ENCODE measurements at places on chromosomes 6 and 20.
A peak's percentile ranks its signal among the peaks of the same experiment; 100 is the strongest.

DNA sequence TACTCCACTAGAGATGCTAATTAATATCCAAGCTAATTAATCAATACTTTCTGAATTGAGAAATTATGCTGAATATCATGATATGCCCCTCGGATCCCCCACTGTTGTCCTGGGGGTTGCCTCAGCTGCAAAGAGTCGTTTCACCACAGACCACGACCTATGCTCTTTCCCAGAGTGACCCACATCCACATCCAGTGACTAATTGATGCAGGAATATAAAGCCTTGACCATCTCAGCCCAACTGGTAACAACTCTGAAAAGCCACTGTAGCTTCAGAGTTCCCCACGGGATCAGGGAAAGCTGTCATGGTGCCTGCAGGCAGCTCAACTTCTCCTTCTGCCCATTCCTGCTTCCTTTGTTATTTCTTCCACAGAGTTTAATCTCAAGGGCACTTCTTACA lies 116.9 kb downstream of the RWDD2A start:
- no peak for DNase-seq

- no peak for DNase-seq
Measured at GRCh38 chr6:45654673-45655072, 276.9 kb upstream of the SUPT3H start.

DNA sequence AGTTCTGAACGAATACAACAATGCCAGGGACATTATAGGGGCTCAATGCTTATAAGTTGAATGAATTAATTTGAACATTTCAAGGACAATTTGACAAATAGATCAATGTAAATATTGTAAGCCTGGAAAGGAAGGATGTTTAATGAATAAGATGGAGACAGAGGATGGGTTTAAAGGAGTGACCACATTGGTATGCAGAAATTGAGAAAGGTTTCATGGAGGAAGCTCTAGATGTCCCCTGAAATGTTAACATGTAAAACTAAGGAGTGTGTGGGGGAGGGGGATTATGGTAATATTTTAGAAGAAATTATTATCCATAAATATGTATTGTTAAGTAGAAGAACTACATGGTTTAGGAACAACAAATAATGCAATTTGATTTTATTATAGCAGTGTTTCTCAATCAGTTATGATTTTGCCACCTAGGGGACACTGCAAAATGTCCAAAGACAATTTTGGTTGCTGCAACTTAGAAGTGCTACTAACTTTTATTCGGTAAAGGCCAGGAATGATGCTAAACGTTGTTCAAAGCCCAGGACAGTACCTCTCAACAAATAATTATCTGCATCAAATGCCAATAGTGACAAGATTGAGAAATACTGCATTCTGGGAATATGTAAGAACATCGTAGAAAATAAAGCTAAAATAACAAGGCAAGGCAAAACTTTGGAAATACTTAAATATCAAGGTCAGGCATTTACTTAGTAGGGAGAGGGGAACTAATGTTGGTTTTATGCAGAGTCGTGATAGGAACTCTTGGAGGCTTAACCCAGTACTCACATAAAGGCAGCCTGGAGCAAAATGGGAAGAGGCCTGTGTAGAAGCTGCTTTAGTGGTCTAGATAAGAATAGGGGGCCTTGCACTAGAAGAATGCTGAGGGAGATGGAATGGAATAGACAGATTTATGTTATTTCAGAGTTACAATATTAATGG lies 686.9 kb upstream of the CITED2 start:
- DNase-seq: no peak

DNA sequence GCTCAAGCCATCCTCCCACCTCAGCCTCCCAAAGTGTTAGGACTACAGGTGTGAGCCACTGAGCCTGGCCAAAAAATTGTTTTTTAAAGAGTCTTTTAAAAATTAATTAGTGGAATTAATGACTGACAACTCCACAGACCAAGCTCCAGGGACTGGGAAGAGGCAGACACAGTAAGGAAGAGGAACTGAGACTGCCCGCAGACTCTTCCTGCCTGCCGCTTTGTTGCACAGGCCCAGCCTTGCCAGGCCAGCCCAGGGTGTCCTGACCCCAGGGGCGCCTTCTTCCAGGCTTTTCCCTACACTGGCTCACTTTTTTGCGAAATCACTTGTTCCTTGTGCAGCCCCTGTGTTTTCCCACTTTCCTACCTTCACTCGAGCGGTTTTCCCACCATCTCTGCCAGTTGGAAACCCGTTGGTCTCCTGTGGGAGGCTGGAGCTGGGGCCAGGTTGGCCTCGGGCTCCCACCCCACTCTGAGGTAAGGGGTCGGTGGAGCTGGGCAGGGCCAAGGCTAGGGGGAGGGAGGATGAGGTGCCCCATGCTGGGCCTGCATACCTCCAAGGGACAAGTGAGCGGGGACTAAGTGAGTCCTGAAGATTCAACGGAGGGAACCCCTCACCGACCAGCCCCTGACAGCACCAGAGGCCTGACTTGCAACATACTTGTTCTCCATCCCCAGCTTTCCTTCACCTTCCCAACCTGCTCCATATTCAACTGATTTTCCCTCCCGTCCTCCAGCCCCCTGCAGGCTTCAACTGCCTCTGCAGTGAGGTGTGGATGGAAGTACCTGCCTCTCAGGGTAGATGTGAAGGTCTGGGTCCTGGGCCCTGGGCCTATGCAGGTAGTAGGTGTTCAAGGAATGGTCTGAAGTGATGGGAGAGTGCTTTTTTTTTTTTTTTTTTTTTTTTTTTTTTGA lies 23.5 kb upstream of the SMIM29 start:
- no peak for DNase-seq

DNA sequence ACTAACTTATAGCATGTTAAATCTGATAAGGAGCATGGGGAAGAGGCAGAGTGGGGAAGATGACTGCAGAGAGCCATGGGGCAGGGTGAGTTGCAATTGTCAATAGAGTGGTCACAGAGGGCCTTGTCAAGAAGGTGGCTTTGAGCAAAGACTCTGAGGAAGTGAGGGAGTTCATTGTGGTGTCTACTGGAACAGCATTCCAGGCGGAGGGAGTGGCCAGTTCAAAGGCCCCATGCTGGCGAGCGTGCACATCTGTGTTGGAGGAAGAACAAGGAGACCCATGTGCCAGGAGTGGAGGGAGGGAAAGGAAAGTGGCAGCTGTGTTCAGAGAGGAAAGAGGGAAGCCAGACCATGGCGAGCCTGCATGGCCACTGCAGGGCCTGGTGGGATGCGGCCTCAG lies 15.8 kb upstream of the GPR6 start:
- DNase-seq: peak; percentile 33

GRCh38 chr6:25136854-25137253 lies 142.3 kb upstream of the CARMIL1 start:
- no peak for DNase-seq

DNA sequence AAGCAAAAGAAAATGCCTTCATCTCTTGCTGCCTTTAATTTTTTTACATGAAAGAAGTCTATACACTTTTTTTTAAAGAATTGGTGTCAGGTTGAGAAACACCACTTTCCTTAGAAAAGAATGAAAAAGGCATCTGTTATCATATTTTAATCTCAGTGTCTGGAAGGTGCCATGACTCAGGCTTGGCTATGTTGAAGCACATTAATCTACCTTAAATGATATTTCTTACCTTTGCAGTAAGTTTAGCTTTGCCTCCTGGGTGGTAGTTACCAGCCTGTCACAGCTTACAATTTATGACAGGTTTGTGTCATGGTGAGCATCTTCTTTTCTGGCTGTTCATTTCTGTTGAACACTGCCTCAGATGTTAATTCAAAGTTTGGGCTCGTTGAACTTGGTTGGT lies 95.3 kb downstream of the RTN4IP1 start:
- DNase-seq: no peak

DNA sequence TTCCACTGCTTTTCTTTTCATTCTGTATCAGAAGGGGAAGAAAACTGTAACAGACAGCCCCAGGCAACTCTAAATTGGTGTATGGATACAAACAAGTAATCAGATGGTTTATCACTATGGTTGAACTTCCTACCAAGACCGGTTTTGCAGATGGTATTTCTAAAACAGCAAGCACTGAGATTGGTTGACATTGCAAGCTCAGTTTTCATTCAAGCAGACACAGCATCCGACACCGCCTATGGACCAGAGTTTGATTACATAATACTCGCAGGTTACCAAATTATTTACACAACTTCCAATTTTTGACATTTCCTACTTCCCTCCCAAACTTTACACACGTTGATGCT lies 209.9 kb downstream of the ALDH8A1 start:
- no peak for DNase-seq

DNA sequence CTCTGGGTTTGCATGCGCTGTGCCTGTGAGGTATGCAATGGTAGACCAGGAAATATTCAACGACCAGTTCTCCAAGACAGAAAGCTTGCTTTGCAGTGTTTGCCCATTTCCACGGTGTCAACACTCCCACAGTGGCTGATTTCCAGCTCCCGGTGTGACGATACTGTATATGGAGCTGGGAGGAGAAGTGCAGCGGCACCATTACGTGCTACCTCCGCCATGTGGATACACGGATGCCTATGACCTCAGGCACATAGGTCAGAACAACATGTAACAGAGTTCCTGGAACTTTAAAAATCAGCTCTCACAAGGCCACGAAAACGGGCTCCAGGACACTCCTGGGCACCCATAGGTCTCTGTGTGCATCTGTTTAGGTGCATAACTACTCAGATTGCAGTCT lies 51.1 kb downstream of the NFATC2 start:
- no peak for DNase-seq

- no peak for DNase-seq
Measured at GRCh38 chr6:170445487-170445886, 107.6 kb downstream of the PSMB1 start.

- peak; percentile 26 for DNase-seq
Measured at GRCh38 chr6:44674226-44675155, 287.0 kb downstream of the CDC5L start.

- DNase-seq: no peak
Measured at GRCh38 chr6:7051780-7052442, 55.9 kb upstream of the RREB1 start.

DNA sequence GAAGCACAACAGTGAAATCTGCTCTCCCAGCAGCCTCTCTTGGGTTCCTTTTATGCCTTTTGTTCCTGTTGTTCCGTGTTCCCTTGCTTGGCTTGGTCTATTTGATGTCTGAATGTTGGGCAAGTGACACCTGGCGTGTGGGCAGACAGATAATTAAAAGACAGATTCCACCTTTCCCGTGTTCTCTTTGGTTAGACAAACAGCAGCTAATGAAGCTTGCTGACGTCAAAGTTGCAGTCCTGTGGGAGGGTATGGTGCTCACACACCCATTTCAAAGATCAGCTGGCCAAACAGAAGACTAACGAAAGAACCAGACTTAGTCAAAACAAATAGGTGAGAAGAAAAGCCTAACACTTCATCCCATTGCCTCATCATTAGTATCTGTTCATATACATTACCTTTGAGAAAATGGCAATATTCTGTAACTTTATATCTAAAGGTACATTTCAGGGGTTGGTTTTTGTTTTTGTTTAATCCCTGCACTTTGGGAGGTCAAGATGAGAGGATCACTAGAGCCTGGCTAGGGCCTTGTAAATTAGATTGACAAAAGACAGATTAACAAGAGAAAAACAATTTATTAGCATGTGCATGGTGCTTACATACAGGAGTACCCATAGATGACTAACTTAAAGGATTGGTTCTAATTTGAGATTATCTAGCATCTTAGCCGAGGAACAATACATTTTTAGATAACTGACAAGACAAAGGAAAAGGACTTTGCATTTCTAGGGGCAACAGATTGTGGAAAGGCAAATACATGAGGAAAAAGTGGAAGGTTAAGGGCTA lies 48.9 kb upstream of the TNFRSF21 start:
- no peak for DNase-seq

GRCh38 chr6:41647061-41647511 lies 8.8 kb downstream of the MDFI start:
- no peak for DNase-seq

DNA sequence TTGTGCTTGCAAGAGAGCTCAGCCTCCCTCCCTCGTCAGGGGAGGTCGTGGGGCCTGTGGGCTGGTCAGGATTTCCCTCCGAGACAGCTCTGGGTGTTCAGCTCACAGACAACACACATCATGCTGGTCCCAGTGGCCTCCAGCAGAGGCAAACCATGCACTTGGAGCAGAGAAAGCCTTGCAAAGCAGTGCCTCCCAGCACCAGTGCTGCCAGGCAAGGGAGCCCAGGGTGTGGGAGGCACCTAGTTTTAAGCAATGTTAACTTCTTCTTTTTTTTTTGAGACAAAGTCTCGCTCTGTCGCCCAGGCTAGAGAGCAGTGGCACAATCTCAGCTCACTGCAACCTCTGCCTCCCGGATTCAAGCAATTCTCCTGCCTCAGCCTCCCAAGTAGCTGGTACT lies 34.0 kb upstream of the INSM1 start:
- no peak for DNase-seq

GRCh38 chr6:110529355-110529754 lies 52.9 kb upstream of the SLC22A16 start:
- no peak for DNase-seq

- no peak for DNase-seq
Measured at GRCh38 chr20:62020935-62021701, 44.6 kb downstream of the TAF4 start.

- DNase-seq: no peak
Measured at GRCh38 chr6:156026486-156027247, 571.0 kb upstream of the NOX3 start.

GRCh38 chr6:43129434-43130194 lies 41.5 kb upstream of the SRF start:
- DNase-seq: no peak

- DNase-seq: no peak
Measured at GRCh38 chr20:58458342-58459057, 56.7 kb downstream of the APCDD1L start.

DNA sequence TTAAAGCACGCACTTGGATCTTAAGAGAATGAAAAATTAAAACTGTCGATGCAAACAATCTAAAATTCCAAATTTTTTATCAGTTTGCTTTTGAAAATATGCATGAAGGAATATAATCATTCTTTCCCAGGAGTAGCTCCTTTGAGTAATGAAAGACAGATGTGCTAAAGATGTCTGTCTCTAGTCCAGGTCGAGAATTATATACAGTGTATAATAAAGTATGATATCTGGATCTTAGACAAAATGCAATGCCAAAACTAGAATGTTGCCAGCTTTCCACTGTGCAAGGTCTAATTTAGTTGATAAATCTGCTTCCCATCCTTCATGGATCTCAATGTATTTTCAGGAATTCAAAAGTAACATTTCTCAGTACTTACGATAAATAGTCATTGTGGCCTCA lies 65.1 kb upstream of the ADGRG6 start:
- DNase-seq: no peak

DNA sequence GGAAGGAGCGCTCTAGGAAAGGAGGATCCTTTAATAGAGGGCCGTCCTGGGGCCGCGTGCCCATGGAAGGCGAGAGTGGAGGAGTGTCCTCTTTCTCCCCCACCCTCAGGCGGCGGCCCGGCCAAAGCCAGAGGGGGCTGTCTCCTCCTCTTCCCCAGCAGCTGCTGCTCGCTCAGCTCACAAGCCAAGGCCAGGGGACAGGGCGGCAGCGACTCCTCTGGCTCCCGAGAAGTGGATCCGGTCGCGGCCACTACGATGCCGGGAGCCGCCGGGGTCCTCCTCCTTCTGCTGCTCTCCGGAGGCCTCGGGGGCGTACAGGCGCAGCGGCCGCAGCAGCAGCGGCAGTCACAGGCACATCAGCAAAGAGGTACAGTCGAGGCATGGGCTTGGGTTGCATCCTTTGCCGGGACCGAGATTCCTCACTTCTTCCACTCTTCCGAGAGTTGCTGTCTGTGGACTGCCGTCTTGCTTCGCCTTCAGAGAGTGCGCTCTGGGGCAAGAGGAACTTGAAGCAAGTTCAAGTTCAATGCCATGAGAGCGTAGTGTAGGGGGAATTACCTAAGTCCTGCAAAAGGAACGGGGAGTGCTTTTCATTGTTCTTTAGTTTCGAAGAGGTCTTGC lies at the start of gene LAMA2:
TSS of gene LAMA2 (plus strand) at position 148 of the 621 bp plus-strand sequence. CDS start at position 256, 108 bp downstream.
- no peak for DNase-seq

Data from HCT116 (cell line).